ENCODE measurements at places on chromosomes 1 and 21.

GRCh38 chr1:198660341-198661261, 21.8 kb downstream of the PTPRC start:
- DNase-seq = peak; percentile 42

DNA sequence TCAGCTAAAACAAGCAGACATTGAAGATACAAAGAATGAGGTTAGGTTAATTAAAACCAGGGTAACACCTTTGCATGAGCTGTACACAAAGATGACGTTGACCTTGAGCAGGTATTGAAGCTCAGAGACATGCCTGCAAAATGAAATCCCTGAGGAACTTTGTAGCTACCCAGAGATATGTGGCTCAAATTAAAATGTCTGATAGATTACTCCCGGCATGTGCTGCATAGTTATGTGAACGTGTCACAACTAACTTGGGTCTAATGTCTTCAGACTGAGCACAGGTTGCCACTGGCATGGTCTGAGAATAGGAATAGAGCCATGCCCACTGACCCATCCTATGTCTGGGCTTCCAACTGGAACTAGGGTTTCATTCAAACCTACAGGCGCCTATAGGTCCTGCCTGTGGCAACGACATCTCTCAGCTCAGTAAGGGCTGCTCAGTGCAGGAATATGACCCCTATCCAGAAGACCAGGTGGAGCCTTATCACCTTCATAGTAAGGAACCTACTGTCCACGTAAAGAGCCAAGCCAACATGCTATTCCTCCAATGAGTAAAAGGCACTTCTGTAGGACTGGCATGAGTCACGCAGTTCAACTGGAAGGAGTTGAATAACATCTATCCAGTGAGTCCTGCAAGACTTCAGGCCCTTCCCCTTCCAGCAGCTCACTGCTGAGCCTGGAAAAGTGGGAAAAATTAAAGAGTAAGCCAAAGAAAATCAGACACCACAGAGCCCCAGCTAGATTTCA, 60.7 kb downstream of the PRKAB2 start:
- DNase-seq = no peak

DNA sequence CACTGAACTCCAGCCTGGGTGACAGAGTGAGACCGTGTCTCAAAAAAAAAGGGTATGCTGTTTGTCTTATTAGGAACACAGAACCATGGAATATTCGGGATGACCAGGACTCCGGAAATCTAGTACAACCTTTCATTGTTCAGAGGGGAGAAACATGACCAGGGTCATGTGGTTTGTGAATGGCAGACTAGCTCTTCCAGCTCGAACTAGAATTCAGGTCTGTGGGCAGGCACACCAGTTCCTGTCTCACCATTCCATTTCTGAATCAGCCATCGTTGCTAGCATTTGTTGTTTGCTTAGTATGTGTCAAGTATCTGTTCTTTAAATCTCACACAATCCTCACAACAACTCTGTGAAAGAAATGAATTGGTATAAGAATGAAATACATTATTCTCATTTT, 50.9 kb downstream of the MDM4 start:
- no peak for DNase-seq

DNA sequence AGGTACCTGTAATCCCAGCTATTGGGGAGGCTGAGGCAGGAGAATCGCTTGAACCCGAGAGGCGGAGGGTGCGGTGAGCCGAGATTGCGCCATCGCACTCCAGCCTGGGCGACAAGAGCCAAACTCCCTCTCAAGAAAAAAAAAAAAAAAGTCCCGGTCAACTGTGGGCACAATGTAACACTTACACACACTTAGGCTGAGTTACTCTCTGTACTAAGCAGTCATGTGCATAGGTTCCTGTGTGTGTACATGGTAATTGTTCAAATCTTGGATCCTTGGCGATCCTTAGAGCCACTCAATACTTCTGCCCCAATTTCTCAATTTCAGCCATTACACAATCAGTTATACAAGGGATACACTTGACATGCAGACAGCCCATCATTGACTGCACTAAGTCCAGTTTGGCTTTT, 11.6 kb downstream of the SDCCAG8 start:
- DNase-seq = no peak

DNA sequence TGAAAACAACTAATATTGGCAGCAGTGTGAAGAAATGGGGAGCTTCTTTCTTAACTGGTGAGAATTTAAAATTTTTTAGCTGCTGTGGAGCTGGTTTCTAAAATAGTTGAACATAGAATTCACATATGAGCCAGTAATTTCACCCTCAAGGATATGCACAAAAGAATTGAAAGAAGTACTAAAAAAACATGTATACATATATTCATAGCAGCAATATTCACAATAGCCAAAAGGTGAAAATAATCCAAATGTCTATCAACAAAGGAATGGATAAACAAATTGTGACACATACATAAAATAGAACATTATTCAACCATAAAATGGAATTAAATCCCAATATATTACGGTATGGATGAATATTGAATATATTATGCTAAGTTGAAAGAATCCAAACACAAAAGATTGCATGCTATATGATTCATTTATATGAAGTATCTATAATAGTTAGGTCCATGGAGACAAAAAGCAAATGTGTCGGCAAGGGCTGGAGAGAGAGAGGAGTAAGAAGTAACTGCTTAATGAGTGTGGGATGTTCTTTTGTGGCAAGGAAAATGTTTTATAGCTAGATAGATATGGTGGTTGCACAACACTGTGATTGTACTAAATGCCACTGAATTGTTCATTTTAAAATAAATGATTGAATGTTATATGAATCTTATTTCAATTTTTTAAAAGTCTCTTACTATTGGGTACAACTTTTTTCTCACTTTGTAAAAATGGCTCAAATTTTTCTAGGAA, 14.8 kb upstream of the COL11A1 start:
- DNase-seq = no peak

- DNase-seq = peak; percentile 35
Observed at GRCh38 chr1:200153277-200154055, 126.0 kb downstream of the NR5A2 start.

DNA sequence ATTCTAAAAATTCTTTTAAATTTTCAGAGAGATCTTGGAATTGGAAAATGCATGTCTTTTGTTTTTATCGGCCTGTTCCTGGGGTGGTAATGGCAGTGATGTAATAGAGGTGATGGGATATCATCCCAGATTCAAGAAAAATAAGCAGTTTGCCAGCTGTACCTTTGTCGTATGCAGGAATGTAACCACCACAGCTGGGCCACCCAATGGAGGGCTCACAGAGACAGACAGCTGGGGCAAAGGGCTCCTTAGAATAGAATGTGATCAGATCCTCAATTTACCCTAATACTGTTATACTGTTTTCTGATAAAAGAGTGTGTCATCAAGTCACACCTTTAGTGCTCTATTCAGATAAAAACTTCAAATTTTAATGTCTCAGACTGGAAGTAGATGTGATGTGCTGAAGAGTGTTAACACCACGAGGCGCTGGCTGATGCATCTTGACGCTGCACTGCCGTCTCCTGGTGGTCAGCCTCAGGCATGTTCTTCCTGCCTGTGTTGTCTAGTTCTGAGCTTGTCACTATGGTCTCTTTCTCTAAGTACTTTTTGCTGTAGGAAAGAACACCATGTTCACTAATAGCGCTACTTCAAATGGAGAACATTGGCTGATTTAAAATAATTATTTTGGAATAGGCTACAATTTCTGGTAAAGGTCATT, 78.8 kb downstream of the C1orf21 start:
- no peak for DNase-seq

DNA sequence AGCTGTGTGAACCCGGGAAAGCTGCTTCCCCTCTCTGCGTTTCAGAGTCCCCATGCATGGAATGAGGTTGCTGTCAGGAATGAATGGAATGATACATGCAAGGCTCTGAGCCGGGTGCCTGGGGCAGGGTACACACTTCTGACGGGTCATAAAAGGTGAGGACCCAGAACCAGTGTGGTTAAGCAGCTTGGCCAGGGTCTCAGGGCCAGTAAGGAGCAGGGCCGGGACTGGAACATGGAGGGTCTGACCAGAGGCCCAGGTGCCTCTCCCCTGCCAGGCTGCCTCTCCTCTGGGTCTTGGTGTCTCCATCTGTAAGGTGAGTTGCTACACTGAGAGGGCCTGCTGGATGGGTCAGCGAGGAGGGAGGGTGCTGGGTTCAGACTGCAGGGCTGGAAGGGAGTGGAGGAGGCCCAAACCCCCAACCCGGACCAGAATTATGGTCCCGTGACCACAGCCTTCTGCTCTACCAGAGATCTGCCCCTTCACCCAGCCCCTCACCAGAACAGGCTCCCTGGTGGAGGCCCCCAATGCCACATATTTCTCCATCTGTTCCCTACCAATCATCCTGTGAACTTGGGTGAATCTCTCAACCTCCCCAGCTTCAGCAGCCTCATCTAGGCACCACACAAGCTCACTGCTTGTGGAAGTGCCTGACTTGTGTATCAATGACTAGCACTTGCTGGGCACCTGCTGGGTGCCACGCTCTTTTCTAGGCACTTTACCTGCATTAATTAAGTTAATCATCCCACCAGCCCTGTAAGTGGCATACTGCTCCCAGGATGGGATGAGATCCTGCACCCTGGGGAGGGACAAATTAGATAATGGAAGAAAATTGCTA, 16.2 kb upstream of the LRP8 start:
- no peak for DNase-seq

DNA sequence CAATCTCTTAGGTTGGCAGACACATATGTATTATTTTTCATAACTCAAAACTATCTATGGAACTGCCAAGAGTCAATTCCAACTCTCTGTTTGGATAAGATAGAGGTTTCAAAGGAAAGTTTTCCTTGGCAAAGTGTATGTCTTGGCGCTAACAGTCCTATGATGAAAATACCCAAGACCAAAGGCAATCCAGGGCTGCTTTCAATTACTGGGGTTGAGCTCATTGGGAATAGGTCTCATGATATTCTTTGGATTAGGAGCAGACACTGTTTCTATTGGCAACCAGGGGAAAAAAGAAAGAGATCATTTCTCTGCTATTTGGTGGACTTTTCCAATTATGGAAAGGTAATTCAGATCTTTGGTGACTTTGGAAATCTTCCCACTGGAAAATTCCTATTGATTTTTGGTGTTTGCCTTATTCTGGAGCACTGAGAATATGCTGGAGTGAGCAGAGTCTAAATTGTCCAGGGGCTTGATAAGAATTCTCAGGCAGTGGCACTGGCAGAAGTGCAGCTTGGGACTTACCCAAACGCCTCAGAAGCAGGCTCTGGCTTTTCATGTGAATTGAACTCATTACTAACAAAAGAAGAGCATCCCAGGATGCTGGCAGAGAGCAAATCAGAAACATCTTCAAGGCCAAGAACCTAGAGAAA, 20.4 kb upstream of the PLXNA2 start:
- no peak for DNase-seq

- no peak for DNase-seq
Observed at GRCh38 chr1:82260051-82260450, 459.3 kb downstream of the ADGRL2 start.

DNA sequence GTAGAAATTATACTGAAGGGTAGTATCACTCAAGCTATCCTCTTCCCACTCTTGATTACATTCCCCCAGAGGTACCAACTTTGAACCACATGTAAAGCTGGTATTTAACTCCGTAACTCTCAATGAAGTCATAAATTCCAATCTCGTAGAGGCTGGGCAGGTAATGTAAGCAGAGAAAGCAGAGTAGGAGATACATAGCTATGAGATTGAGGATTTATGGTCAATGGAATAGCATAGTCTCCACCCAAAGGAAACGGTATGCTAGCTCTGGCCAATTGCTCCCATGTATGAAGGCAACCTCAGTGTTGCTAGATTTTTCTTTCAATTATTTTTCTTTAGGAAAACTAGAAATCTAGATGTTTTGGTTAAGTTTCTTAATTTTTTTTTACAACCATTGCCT, 163.1 kb upstream of the NRIP1 start:
- no peak for DNase-seq

DNA sequence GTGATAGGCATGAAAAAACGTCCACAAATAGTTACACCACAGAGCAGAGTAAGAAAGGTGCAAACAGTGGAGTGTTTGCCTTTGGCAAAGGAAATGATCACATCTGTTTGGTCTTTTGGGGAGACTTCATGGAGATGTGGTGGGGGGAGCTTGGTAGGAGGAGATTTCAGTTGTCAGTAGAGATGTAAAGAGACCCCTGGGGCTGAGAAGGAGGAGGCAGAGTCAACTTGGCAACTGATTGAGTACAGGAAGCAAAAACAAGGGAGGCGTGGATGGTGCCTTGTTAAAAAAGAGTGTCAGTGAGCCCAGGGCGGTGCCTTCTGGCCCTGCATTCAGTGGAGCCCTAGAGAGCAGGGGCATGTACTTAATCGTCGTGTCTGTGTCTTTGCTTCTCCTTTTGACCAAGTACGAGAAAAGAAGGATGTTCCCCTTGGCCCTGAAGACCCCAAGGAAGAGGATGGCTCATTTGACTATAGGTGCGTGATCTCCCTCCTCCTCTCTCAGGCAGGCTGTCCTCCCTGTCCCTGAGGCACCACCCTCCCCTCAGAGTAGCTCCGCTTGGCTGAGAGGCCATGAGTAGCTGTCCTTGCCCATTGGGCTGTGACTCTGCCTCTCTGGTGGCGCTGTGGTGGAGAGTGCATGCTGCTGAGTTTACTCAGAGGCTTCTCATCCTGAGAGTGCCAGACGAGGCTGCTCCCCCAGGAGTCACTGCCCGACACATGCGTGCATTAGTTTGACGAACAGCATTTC, 30.4 kb upstream of the CNTN2 start:
- no peak for DNase-seq

- DNase-seq = no peak
Observed at GRCh38 chr1:119367432-119368124, 1.0 kb upstream of the HAO2 start.

DNA sequence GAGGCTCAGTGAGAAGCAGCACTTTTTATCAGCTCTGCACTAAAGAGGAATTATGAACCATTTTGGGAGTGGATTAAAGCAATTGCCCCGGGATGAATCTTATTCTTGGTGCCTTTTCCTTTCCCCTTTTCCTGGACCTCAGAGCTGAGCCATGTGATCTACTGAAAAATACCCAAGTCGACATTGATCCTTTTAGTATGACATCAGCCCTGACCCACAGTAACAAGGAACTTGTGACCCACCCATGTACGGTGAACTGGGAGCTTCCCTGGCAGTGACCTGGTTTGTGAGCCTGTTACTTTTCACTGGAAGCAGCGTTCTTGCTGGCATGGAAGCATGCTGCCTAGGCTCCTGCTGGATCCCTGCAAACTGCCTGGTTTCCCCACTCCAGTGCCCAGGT, 15.9 kb downstream of the AJAP1 start:
- DNase-seq = no peak

GRCh38 chr1:194466706-194467105, 1280.3 kb upstream of the B3GALT2 start:
- no peak for DNase-seq

- DNase-seq = no peak
Observed at GRCh38 chr21:46295177-46295770, 9.1 kb downstream of the YBEY start.
